Osteoblast (primary cell): ENCODE measurements at places on chromosomes 11 and 22.
A peak's percentile ranks its signal among the peaks of the same experiment; 100 is the strongest.

GRCh38 chr11:17878743-17879142 is 134.1 kb downstream of the SERGEF start:
- DNase-seq: no peak
- no peaks in the 10 kb centered on the region for H3K36me3 ChIP-seq
- H3K4me1 ChIP-seq: no peaks in the 10 kb centered on the region
- no peaks in the 10 kb centered on the region for H3K27me3 ChIP-seq

GRCh38 chr11:64093233-64094039 is 57.7 kb downstream of the FLRT1 start:
- no peaks in the 10 kb centered on the region for H3K27me3 ChIP-seq
- DNase-seq: no peak
- peaks cover 28% of the 10 kb centered on the region for H3K4me1 ChIP-seq

DNA sequence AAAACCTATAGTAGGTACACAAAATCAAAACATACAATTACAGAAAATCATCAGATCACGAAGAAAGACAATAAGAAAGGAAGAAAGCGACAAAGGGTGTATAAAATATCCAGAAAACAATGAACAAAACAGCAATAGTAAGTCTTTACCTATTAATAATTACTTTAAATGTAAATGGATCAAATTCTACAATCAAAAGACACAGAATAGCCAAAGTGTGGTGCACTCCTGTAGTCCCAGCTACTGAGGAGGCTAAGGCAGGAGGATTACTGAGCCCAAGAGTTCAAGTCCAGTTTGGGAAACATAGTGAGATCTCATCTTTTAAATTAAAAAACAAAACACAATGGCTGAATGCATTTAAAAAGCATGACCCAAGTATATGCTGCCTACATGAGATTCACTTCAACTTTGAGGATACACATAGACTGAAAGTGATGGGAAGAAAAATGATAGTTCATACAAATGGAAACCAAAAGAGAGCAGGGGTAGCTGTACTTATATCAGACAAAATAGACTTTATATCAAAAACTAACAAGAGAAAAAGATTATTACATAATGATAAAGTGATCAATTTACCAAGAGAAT is 40.6 kb downstream of the ASCL2 start:
- no peaks in the 10 kb centered on the region for H3K36me3 ChIP-seq
- H3K27me3 ChIP-seq: peaks cover 9% of the 10 kb centered on the region
- H3K4me1 ChIP-seq: no peaks in the 10 kb centered on the region
- no peak overlapping the region for H3K4me3 ChIP-seq

- peaks cover under 1% of the 10 kb centered on the region for H3K36me3 ChIP-seq
- H3K27ac ChIP-seq: peak overlapping the region; percentile 48
- H3K27me3 ChIP-seq: no peaks in the 10 kb centered on the region
- peak; percentile 95 for DNase-seq
These were observed 10.2 kb downstream of the GNB1L start for GRCh38 chr22:19844377-19845053.

DNA sequence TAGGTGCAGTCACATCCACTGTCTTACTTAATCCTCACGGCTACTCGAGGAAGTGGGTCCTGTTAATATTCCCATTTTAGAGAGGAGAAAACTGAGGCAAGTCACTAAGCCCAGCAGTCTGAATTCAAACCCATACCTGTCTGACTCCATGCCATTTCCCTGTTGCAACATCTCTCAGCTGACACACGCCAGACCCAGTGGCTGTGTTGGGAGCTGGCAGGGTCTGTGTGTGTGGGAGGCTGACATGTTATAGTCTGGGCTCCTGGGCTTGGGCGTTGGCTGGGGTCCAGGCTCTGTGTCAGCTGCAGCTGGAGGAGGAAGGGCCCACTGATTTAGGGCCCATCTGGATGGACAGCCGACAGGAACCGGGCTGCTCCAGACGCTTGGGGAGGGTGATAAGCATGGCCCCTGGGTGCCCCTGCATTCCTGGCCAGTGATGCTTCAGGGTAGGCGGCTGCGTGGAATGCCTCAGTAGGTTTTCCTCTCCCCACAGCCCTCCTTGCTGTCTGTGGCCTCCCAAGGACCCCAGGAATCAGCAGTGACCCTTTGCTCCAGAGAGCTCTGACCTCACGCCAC is 562.5 kb downstream of the MN1 start:
- peaks cover 22% of the 10 kb centered on the region for H3K4me1 ChIP-seq
- H3K36me3 ChIP-seq: no peaks in the 10 kb centered on the region
- peak overlapping the region; percentile 70 for H3K27ac ChIP-seq
- H3K27me3 ChIP-seq: no peaks in the 10 kb centered on the region

DNA sequence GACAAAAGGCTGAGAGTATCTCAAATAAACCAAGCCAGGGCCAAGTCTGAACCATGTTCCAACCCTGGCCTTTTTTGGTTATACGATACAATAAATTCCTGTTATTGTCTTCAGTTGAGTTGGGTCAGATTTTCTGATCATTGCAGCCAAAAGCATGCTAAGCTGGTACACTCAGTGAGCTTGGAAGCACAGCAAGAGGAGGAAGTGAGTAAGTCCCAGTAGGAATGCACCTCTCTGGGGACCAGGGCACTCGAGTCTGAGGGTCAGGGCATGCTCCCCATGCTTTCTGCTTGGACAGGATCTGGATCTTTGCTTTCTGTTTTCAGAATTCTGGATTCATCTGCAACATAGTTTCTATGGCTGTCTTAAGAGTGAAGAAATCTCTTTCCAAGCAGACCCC is 73.1 kb downstream of the TMPRSS5 start:
- H3K4me3 ChIP-seq: no peak overlapping the region
- H3K27ac ChIP-seq: peak overlapping the region; percentile 62
- H3K36me3 ChIP-seq: no peaks in the 10 kb centered on the region
- peak; percentile 92 for DNase-seq
- peaks cover 17% of the 10 kb centered on the region for H3K4me1 ChIP-seq

DNA sequence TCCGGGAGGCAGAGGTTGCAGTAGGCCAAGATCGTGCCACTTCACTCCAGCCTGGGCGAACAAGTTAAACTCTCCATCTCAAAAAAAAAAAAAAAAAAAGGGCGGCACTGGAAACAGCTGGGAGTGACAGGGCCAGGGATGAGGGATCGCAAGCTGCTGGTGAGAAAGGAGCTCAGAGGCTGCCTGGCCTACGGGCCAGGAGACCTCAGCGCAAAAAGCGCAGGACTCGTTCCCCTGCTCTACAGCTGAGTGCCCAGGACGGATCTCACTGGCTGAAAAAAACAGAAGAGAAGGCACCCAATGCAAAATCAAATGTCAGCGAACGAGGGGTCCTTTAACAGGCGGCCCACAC is 650 bp upstream of the NUP50 start:
- peaks cover 11% of the 10 kb centered on the region for H3K36me3 ChIP-seq
- H3K27me3 ChIP-seq: no peaks in the 10 kb centered on the region
- peaks cover 41% of the 10 kb centered on the region for H3K4me1 ChIP-seq
- H3K27ac ChIP-seq: peak overlapping the region; percentile 88
- DNase-seq: peak; percentile 81
- peak overlapping the region; percentile 90 for H3K4me3 ChIP-seq

- H3K4me3 ChIP-seq: no peak overlapping the region
- no peaks in the 10 kb centered on the region for H3K36me3 ChIP-seq
These were observed 13.6 kb downstream of the PNPLA5 start for GRCh38 chr22:43878079-43878795.

- peaks cover 16% of the 10 kb centered on the region for H3K4me1 ChIP-seq
- H3K4me3 ChIP-seq: no peak overlapping the region
- H3K27ac ChIP-seq: peak overlapping the region; percentile 42
- H3K27me3 ChIP-seq: no peaks in the 10 kb centered on the region
- peaks cover 54% of the 10 kb centered on the region for H3K36me3 ChIP-seq
- no peak for DNase-seq
These were observed 38.8 kb upstream of the CHRNA10 start for GRCh38 chr11:3709977-3710376.

- no peak overlapping the region for H3K4me3 ChIP-seq
- H3K27me3 ChIP-seq: peaks cover 17% of the 10 kb centered on the region
- no peak for DNase-seq
- H3K27ac ChIP-seq: no peak overlapping the region
- H3K36me3 ChIP-seq: no peaks in the 10 kb centered on the region
These were observed 2.6 kb downstream of the KCNE3 start for GRCh38 chr11:74464746-74465145.

DNA sequence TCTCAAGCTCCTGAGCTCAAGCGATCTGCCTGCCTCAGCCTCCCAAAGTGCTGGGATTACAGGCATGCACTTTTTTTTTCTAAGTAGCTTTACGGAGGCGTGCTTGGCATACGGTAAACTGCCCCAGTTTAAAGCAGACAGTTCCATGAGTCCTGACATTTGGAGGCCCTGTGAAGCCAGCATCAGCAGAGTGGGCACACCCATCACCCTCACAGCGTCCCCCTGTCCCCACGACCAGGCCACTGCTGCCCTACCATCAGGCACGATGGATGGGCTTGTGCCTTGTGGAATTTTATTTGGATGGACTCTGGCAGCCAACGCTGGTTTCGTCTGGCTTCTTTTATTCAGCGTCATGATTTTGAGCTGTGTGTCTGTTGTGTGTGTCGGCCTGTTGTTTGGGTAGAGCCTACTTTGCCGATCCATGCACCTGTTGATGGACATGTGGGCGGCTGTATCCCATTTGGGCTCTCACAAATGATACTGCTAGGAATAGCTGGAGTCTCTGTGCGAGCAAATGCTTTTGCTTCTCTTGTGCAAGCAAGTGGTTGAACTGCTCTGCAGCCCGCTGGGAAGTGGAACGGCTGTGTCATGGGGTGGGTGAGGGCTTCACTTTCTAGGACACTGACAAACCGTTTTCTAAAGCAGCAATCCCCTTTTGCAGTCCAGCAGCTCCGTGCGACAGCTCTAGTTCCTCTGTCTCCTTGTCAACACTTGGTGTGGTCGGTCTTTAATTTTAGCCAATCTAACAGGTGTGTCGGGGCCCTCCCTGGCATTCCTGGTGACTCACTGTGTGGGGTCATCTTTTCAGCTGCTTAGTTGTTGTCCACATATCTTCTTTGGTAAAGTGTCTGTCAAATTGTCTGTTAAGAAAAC is 23.8 kb downstream of the KCNQ1 start:
- DNase-seq: peak; percentile 70
- no peaks in the 10 kb centered on the region for H3K27me3 ChIP-seq
- no peak overlapping the region for H3K4me3 ChIP-seq
- H3K36me3 ChIP-seq: no peaks in the 10 kb centered on the region

GRCh38 chr11:45828996-45829395 is 18.3 kb upstream of the CRY2 start:
- H3K4me1 ChIP-seq: no peaks in the 10 kb centered on the region
- H3K27ac ChIP-seq: no peak overlapping the region
- no peak overlapping the region for H3K4me3 ChIP-seq
- H3K36me3 ChIP-seq: no peaks in the 10 kb centered on the region

DNA sequence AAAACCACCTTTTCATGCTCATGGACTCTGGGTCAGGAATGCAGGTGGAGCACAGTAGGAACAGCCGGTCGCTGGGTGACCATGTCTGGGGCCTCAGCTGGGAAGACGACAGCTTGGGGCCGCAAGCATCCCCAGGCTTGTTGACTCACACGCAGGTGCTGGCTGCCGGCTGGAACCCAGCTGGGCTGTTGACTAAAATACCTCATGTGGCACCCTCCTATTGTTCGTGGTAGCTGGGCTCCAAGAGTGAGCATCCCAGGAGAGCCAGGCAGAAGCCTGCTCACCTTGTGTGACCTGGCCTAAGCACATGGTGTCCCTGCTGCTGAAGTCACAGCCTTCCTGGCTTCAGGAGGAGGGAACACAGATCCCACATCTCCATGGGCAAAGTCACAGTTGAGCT is 9.4 kb downstream of the DPP3 start:
- no peak overlapping the region for H3K27ac ChIP-seq
- H3K36me3 ChIP-seq: peaks cover 30% of the 10 kb centered on the region
- no peaks in the 10 kb centered on the region for H3K4me1 ChIP-seq
- H3K27me3 ChIP-seq: no peaks in the 10 kb centered on the region

GRCh38 chr11:96647621-96648020 is 257.8 kb downstream of the JRKL start:
- no peak overlapping the region for H3K27ac ChIP-seq
- no peaks in the 10 kb centered on the region for H3K27me3 ChIP-seq
- no peaks in the 10 kb centered on the region for H3K36me3 ChIP-seq
- no peak overlapping the region for H3K4me3 ChIP-seq

DNA sequence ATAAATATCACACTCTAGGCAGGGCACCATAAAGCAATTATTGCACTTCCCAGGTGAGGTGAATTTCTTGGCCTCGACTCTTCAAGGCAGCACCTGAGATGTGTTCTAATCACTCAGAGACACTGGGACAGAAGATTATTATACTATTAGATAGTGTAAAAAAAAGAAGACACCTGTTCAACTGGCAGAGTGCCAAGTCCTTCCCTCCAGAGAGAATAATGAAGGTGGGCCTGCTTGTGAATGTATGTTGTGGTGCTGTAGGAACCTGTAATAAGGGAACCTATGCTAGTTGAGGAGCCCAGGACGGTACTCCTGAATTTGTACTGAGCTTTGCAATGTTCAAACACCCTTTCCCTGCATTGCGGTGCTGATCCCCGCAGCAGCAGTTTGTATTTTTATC is 107.5 kb downstream of the NXPE2 start:
- H3K4me3 ChIP-seq: no peak overlapping the region
- no peak for DNase-seq
- H3K4me1 ChIP-seq: no peaks in the 10 kb centered on the region
- H3K27ac ChIP-seq: no peak overlapping the region
- H3K27me3 ChIP-seq: no peaks in the 10 kb centered on the region
